ENCODE measurements at places on chromosomes 2 and 18.

DNA sequence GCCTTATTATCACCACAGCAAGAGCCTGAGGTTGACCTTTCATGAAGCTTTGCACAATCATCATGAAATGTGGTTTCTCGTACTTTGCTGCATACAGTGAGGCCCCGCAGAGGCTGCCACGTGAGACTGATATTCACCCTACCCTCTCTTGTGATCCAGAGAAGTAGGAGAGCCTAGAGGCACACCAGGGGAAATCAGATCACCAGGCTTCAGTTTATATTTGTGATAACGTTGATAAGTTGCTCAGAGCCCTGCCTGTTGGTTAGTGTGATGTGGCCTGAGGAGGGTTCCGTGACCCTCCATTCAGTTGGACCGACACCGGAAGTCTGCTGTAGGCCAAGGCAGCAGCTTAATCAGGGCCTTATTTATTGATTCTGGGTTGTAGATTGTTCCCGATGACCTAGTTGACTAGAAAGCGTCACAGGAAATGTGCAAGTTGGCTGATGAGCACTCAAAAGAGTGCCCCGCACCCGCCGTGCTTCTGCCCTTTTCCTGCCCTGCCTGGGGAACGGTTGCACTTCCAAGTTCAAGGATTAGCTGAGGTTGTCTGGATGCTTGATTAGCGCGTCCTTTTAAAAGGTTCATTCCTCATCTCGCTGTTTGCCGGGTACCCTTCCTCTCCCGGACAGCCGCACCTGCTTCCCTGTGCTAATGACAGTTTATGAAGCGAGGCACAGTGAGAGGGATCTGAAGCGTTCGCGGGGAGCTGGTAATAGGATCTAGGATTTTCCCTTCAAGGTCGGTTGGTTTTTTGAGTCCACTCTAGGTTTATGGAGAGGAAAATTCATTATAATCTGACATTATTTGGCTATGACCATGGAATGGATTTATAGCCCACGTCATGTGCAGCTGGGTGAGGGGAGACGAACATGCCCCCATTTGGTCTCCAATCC lies 146.4 kb downstream of the SH3RF3 start:
- DNase-seq: no peak

DNA sequence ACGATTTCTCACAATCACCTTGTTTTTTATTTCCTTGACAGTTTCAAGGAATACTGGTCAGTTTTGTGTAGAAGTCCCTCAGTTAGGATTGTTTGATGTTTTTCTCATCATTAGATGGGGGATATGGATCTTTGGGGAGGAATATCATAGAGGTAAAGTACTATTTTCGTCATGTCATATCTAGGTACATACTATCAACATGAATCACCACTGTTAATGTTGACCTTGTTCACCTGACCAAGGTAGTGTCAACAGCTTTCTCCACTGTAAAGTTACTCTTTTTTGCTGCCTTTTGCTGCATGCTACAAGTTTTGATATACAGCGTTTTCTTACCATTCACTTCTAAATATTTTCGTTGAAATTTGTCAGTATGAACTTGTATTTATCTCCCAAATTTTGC lies 32.7 kb downstream of the NLRC4 start:
- DNase-seq: no peak

DNA sequence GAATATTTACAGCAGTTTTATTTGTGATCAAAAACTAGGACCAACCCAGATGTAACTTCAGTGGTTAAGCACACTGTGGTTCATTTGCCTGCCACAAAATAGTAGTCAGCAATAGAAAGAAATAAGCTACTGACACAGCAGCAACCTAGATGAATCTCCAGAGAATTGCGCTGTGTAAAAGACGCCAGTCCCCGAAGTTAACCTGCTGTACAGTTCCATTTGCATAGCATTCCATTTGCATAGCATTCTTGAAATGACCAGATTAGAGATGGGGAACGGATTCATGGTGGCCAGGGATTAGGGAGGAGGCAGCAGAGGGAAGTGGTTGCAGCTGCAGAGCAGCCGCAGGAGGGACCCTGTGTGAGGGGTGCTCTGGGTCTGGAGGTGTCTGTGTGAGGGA lies 39.3 kb upstream of the NFATC1 start:
- DNase-seq: no peak

DNA sequence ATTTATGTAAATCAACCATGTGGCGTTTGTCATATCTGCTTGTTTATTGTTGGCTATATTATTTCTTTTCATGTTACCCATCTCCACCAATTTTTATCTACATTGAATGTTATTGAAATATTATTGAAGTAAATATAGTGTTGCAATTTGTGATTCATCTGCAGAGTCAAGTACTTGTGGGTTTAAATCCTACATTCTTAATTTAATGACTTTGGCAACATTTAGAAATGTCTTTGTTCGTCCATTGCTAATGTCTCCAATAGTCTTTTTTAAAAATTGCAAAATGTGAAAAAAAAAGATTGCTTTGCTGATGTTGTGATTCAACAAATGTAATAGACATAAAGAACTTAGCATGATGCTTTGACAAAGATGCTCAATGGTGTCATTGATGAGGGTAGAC lies 1572.8 kb upstream of the PIK3C3 start:
- DNase-seq: no peak

DNA sequence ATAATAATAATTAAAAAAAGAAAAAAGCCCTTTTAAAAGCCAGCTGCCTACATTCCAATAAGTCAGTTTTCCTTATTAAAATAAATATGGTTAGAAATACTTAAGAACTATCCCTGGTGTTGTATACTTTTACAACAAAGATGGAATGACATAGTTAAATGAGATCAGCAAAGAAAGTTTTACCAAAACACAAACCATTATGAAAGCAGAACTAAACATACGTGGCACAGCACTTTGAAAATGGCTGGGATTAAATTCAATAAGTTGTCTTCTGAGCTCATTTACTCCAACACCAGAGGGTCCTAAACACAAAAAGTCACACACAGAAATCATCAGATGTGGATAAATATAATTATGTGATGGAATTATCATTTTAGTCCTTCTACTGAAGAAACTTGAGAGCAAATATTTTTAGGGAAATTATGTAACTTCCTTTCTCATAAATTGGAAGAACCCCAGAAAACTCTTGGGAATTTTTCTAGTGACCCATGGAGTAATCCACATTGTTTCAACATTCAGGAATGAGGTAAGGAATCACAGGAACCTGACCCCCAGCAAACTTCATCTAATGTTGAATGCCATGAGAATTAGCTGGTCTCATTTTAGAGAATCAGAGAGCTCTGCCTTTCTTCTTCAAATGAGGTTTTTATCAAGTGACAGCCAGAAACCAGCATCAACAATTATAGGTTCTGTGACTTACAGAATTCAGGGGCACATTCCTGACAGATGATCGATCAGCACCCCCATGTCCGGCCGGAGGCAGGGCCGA lies 11.5 kb upstream of the TMEM237 start:
- DNase-seq: no peak

GRCh38 chr18:22971038-22971437 lies 37.9 kb downstream of the RBBP8 start:
- no peak for DNase-seq

DNA sequence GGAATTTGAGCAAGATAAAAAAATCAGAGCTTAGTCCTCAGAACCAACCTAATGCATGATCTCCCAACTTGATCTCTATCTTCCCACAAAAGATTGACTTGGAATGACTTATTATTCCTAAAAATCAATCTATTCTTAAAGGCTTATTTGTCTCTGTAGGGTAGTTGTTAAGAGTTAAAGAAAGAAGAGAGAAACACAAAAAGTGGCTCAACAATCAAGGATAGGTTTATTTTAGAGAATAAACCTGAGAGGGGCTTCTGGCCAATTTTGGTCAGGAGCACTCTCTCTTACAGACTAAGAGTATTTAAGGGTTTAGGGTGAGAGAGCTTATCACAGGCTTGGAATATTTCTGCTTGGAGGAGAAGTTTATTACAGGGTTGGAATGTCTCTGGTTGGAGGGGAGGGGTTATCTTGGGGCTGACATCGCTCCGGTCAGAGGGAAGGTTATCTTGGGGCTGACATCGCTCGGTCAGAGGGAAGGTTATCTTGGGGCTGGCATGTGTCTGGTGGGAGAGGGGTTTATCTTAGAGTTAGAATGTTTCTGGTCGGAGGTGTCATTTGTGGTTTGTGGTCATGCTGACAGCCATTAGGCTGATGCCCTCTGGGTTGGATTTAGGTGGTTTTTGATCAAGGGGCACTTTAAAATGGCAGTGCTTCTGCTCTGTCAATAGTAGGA lies 2.4 kb upstream of the MFF start:
- no peak for DNase-seq

- DNase-seq: no peak
Measured at GRCh38 chr18:34380326-34380725, 155.6 kb upstream of the NOL4 start.

DNA sequence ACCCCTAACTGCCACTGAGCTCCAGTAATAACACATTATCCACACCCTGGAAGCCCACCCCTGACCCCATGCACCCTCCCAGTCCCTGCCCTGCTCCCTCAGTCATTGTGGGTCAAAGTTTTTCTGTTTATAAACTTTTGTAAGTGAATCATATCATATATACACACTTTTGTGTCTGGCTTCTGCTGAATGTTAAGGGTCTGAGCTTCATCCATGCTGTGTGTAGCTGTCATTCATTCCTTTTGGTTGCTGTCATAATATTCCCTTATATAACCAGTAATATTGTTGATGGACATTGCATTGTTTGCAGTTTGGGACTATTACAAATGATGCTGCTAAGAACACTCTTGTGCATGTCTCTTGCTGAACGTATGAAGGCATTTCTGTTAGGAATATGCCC lies 14.5 kb downstream of the CNNM4 start:
- DNase-seq: no peak

- no peak for DNase-seq
Measured at GRCh38 chr18:54942569-54942968, 16.7 kb downstream of the CCDC68 start.

GRCh38 chr2:46082531-46083485 lies 214.4 kb upstream of the EPAS1 start:
- DNase-seq: no peak

DNA sequence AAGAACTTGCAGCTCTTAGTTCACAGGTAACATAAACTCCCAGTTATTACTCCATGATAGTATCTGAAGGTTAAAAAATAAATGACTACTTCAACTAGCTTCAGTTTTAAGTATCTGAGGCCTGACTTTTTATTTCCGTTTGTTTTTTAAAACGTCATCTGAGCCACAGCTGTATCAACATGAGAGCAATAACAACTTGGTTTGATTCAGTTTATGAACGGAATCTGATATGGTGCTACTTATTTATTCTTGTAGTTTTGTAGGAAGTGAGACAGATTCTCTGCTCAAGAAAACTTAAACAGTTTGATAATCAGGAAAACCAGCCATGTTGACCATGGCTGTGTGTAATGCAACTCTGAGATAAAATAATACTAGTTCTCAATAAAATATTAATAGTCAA lies 34.9 kb downstream of the NAB1 start:
- DNase-seq: no peak

DNA sequence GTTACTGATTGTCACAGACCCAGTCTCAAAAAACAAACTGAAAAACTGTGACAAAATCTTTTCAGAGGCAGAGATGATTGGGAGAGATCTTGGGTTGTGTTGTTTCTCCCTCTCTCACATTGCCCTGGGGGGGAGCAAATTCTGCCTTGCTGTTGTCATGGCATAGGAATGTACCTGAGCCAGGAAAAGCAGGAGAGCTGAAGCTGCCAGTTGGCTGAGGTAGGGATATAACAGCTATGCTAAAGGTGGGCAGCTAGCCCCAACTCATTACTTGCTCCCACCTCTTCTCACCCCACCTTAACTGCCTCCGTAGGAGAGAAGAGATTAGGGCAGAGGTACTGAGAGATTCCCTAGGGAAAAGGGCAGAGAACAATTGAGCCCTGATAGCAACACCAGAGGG lies 299.3 kb downstream of the OSR1 start:
- DNase-seq: no peak

DNA sequence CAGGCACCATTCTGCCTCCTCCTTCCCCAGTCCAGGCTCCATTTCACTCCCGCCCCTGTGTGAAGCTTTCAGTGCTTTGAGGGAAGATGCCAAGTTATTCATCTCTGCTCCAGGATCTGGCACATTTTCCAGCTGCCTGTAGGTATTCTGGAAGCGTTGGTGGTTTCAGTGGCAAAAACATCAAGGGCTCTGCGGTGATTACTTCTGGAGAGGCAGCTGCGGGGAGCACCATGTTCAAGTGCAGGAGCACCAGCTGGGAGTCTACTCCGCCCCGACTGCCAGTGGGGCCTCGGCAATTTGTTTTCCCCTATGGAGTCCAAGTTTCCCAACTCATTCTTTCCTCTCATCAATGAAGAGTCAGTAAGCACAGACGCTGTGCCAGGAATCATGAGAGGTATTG lies 211.7 kb downstream of the CLIP4 start:
- DNase-seq: no peak

- DNase-seq: no peak
Measured at GRCh38 chr2:1685957-1686783, 58.1 kb downstream of the PXDN start.

GRCh38 chr18:2425426-2426317 lies 145.6 kb downstream of the METTL4 start:
- no peak for DNase-seq

- DNase-seq: no peak
Measured at GRCh38 chr18:10421859-10422258, 32.6 kb upstream of the APCDD1 start.

DNA sequence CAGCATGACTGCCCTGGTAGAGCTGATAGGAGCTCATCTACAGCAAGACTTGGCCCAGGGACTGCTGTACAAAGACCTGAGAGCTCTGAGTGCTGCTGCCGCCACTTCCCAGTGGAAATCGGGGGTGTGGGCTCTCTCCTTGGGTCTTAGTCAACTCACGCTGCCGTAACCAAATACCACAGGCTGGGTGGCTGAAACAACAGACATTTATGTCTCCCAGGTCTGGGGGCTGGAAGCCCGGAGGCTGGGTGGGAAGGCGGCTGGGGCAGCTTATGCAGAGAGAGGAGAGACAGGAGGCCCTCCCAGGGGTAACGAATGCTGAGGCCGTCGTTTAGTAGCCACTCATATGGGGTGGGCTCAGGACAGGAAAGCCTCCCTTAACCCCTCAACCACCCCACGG lies 15.4 kb upstream of the MAL start:
- DNase-seq: no peak
